ENCODE measurements at places on chromosomes 12 and 14. TPM values are rescaled to one million over a fixed set of nuclear protein-coding genes. Genes with fewer than 3 reads are reported as not detected.

NEK9 gene
- total RNA-seq = 174 TPM

RND1 gene
- 4.0 TPM for total RNA-seq

DNA sequence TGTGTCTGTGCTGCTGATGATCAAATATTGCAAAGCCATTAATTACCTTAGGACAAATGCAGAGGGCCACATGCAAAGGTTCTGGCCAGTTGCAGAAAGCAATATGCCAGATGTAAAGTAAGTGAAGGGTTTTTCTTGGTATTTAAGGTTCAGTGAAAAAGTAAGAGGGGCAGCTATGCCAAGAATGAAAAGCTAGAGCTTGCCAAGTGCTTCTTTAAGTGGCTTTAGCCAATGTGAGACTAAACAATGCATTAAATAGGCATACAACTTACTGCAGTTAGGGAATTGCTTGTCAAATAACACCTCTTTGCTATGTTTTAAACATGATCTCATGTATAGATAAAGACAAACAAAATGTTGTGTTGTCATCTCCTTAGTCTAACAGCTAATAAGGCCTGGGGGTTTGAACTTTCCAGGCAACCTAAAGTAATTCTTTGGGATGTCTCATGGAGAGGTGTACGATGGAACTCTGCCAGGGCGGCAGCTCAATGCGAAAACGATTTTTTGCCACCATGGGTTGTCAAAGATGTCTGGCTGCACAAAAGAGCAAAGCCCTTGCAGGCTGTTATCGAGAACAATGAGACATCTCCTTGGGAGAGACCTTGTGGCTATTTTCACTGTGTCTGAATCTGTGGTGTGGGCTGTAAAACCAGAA lies 12.0 kb downstream of the IGF1 start:
- H3K4me1 ChIP-seq = no peaks in the 10 kb centered on the region
- no peaks in the 10 kb centered on the region for H3K36me3 ChIP-seq
- no peak overlapping the region for H3K27ac ChIP-seq
- H3K27me3 ChIP-seq = no peaks in the 10 kb centered on the region

GRCh38 chr12:115205755-115206308 lies 521.9 kb upstream of the TBX3 start:
- no peak for DNase-seq
- no peak overlapping the region for H3K27ac ChIP-seq
- peaks cover 10% of the 10 kb centered on the region for H3K27me3 ChIP-seq
- H3K36me3 ChIP-seq = no peaks in the 10 kb centered on the region

GRCh38 chr12:16606201-16606849 lies 363 bp upstream of the LMO3 start:
- no peak overlapping the region for H3K27ac ChIP-seq
- H3K4me3 ChIP-seq = peak overlapping the region; percentile 50
- H3K36me3 ChIP-seq = no peaks in the 10 kb centered on the region
- H3K27me3 ChIP-seq = no peaks in the 10 kb centered on the region
- peak; percentile 27 for DNase-seq

GRCh38 chr12:117063162-117063911 lies 35.9 kb downstream of the TESC start:
- no peak overlapping the region for H3K4me3 ChIP-seq
- H3K27ac ChIP-seq = no peak overlapping the region
- H3K4me1 ChIP-seq = no peaks in the 10 kb centered on the region
- no peaks in the 10 kb centered on the region for H3K36me3 ChIP-seq

- H3K4me3 ChIP-seq = no peak overlapping the region
- no peak for DNase-seq
- no peaks in the 10 kb centered on the region for H3K27me3 ChIP-seq
- no peak overlapping the region for H3K27ac ChIP-seq
- H3K4me1 ChIP-seq = no peaks in the 10 kb centered on the region
- H3K36me3 ChIP-seq = no peaks in the 10 kb centered on the region
Observed at GRCh38 chr14:67852926-67853604, 33.5 kb downstream of the RAD51B start.

- H3K27ac ChIP-seq = no peak overlapping the region
- H3K4me3 ChIP-seq = no peak overlapping the region
- peaks cover 8% of the 10 kb centered on the region for H3K4me1 ChIP-seq
- H3K36me3 ChIP-seq = no peaks in the 10 kb centered on the region
Observed at GRCh38 chr12:76457818-76458217, 101.8 kb downstream of the OSBPL8 start.
